Muscle of leg (tissue), 16 donors: ENCODE measurements at places on chromosomes 13 and 19. TPM values are rescaled to one million over a fixed set of nuclear protein-coding genes. Genes with fewer than 3 reads are reported as not detected.

The FKBP8 gene
- 98.8 TPM for total RNA-seq

The SELENOV gene
- 0.13 TPM for total RNA-seq

The SYNGR4 gene
- not detected for total RNA-seq

The ZNF317 gene
- 22.9 TPM for total RNA-seq

The DHRS12 gene
- 9.4 TPM for total RNA-seq

The KCNRG gene
- 2.1 TPM for total RNA-seq

The GNG7 gene
- 0.58 TPM for total RNA-seq

The ATP1A3 gene
- total RNA-seq: 0.18 TPM

The MEDAG gene
- total RNA-seq: 9.7 TPM

The KCNN1 gene
- total RNA-seq: 1.2 TPM

The CBY2 gene
- total RNA-seq: not detected

The OR7G1 gene
- not detected for total RNA-seq

The LYL1 gene
- 5.0 TPM for total RNA-seq

The ZNF816 gene
- 10.7 TPM for total RNA-seq

The SPTBN4 gene
- total RNA-seq: 0.40 TPM

The PRR19 gene
- 0.27 TPM for total RNA-seq

The FCER2 gene
- total RNA-seq: 0.44 TPM

The FUT3 gene
- total RNA-seq: 0.09 TPM

The KIRREL2 gene
- total RNA-seq: 0.31 TPM

The SERTAD1 gene
- total RNA-seq: 9.8 TPM

The NOTCH3 gene
- 63.1 TPM for total RNA-seq

The KIR3DL1 gene
- total RNA-seq: not detected

The SSC5D gene
- total RNA-seq: 20.0 TPM

The ATP12A gene
- total RNA-seq: not detected

The PNMA8B gene
- total RNA-seq: 3.5 TPM

The NLRP5 gene
- total RNA-seq: not detected

The CGB1 gene
- total RNA-seq: not detected

The CCDC194 gene
- total RNA-seq: not detected

The CGB3 gene
- total RNA-seq: 0.22 TPM

The TMPRSS9 gene
- 0.18 TPM for total RNA-seq

The CCDC106 gene
- total RNA-seq: 5.3 TPM

The CCDC122 gene
- 2.8 TPM for total RNA-seq

The PRSS57 gene
- total RNA-seq: 0.04 TPM

The RUBCNL gene
- 2.8 TPM for total RNA-seq

The ZNF540 gene
- total RNA-seq: 2.1 TPM

The TSEN34 gene
- total RNA-seq: 25.8 TPM

The LILRB4 gene
- 0.71 TPM for total RNA-seq

The B3GNT8 gene
- 0.93 TPM for total RNA-seq

The ZNF439 gene
- 5.1 TPM for total RNA-seq

The CYP2A13 gene
- not detected for total RNA-seq

The POLD1 gene
- total RNA-seq: 21.7 TPM

The AMER2 gene
- total RNA-seq: 0.04 TPM

The FAM216B gene
- 0.09 TPM for total RNA-seq

The IGFL2 gene
- total RNA-seq: 0.09 TPM

The CKM gene
- total RNA-seq: 2,005 TPM

The SBSN gene
- not detected for total RNA-seq

The NECTIN2 gene
- total RNA-seq: 38.4 TPM

The OR10H1 gene
- total RNA-seq: not detected

The PTBP1 gene
- total RNA-seq: 50.6 TPM

The TUBGCP3 gene
- 14.2 TPM for total RNA-seq

The FPR1 gene
- 0.66 TPM for total RNA-seq

The CEACAM3 gene
- 0.09 TPM for total RNA-seq

The ISYNA1 gene
- 85.8 TPM for total RNA-seq

The ZNF565 gene
- 8.8 TPM for total RNA-seq

The SELENOW gene
- 1,360 TPM for total RNA-seq

The GIPR gene
- 0.09 TPM for total RNA-seq

The ZNF681 gene
- total RNA-seq: 2.7 TPM
